Upper lobe of right lung (tissue), 1 donor: ENCODE measurements at places on chromosomes 1 and 21.

DNA sequence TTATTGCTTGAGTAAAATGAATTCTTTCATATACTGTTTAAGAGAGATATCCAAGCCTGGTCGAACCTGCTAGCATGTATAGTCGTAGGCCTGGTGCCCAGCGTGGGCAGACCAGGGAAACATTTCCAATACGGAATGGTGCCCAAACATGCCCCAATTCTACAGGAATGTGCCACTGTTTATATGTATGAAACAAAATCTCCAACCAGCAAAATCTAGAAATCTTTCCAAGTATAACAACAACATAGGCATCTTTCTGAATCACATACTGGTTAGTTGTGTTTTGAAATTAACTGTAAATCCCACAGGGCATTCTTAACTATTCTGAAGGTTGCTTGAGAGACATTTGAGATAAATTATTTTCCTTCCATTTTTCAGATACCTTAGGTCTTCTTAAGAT lies 17.0 kb upstream of the ABCD3 start:
- no peak overlapping the region for H3K27ac ChIP-seq
- H3K4me3 ChIP-seq, result no peak overlapping the region
- DNase-seq, result no peak
- no peaks in the 10 kb centered on the region for H3K4me1 ChIP-seq

- peaks cover 21% of the 10 kb centered on the region for H3K4me1 ChIP-seq
- no peaks in the 10 kb centered on the region for H3K36me3 ChIP-seq
- no peak for DNase-seq
- peak overlapping the region; percentile 79 for H3K27ac ChIP-seq
- no peaks in the 10 kb centered on the region for H3K27me3 ChIP-seq
These were observed 4.2 kb upstream of the IBA57 start for GRCh38 chr1:228161362-228161761.

- no peaks in the 10 kb centered on the region for H3K36me3 ChIP-seq
- H3K27ac ChIP-seq, result no peak overlapping the region
- no peaks in the 10 kb centered on the region for H3K27me3 ChIP-seq
- peaks cover 19% of the 10 kb centered on the region for H3K4me1 ChIP-seq
- DNase-seq, result no peak
- H3K4me3 ChIP-seq, result no peak overlapping the region
These were observed 1.6 kb upstream of the RAB7B start for GRCh38 chr1:206004826-206005225.

GRCh38 chr1:156923670-156924477 lies 3.4 kb downstream of the LRRC71 start:
- no peak for DNase-seq
- H3K4me3 ChIP-seq, result no peak overlapping the region
- H3K27ac ChIP-seq, result no peak overlapping the region
- peaks cover 72% of the 10 kb centered on the region for H3K27me3 ChIP-seq
- no peaks in the 10 kb centered on the region for H3K36me3 ChIP-seq
